ENCODE measurements at places on chromosomes 16 and 17.

DNA sequence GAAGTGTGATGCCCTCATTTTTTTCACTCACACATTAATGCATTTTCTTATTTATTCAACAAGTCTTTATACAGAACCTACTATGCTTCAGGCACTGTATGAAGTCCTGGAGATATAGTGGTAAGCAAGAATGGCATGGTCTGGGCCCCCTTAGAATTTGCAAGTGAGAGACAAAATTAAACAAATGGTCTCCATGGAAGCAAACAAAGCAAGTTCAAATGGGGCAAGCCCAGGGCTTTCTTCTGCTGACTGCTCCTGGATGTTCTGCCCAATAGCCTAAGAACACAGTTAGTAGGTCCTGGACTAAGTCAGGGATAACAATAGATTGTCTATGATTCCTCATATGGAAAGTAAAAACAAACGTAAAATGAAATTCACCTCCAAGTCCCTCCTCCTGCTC, 31.3 kb upstream of the DDX52 start:
- no peak for DNase-seq

- DNase-seq, result no peak
Measured at GRCh38 chr17:44830359-44831288, 537 bp upstream of the GJC1 start.

GRCh38 chr16:1330931-1331711, 2.3 kb upstream of the BAIAP3 start:
- DNase-seq, result no peak

DNA sequence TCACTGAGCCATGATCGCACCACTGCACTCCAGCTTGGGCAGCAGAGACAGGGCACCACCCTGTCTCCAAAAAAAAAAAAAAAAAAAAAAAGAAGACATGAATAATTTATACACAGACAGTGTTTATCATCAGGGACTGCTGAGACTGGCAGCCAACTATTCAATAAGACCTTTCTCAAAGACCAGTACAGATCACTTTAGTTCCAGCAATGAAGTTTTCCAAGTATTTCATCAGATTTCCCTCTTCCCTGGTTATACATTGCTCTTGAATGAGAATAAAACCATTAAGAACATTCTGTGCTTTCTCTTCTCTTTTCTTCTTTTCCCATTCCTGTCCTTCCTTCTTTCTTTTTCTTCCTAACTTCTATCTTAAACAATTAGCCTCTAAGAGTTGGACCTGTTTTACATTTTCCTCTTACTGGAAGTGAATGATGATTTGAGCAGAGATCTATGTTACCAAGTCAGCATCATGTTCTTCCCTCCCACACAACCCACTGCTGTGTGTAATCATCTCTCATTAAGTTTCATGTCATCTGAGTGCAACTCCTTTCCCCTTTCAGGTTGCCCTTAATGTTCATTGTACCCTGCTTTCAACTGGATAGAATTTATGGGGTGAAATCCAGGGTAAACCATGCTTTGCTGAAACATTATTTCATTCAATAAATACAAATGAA, 35.9 kb upstream of the SMIM36 start:
- DNase-seq, result no peak

- DNase-seq, result no peak
Measured at GRCh38 chr16:4602331-4602730, 12.4 kb downstream of the UBALD1 start.

- DNase-seq, result no peak
Measured at GRCh38 chr17:81859906-81860755, at the start of gene P4HB. Gene P4HB, minus strand, starts transcription at chr17:81860535. Its CDS starts 64 bp downstream, at chr17:81860471.

- no peak for DNase-seq
Measured at GRCh38 chr17:63039899-63040602, 74.0 kb downstream of the TANC2 start.

DNA sequence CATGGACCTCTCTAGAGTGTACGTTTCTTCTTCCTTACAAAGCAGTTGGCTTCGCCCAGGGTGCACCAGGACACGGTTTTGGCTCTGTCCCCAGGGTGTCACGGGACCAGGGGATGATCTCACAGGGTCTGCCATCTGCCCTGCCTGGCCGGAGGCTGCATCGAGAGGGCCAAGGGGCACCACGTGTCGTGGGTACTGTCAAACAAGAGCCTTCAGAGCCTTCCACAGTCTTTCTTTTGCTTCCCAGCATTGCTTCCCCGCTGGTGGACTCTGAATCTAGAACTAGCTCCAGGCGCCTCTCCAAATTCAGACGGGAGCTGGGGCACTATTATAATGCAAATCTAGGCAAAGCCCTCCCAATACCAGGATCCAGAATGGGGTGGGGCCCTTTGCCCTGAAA, 47.9 kb downstream of the MAPT start:
- no peak for DNase-seq

Measured in skin of body (tissue), 3 donors.